ENCODE measurements at places on chromosomes 3 and 15. TPM values are rescaled to one million over a fixed set of nuclear protein-coding genes. Genes with fewer than 3 reads are reported as not detected.
A peak's percentile ranks its signal among the peaks of the same experiment; 100 is the strongest.

DNA sequence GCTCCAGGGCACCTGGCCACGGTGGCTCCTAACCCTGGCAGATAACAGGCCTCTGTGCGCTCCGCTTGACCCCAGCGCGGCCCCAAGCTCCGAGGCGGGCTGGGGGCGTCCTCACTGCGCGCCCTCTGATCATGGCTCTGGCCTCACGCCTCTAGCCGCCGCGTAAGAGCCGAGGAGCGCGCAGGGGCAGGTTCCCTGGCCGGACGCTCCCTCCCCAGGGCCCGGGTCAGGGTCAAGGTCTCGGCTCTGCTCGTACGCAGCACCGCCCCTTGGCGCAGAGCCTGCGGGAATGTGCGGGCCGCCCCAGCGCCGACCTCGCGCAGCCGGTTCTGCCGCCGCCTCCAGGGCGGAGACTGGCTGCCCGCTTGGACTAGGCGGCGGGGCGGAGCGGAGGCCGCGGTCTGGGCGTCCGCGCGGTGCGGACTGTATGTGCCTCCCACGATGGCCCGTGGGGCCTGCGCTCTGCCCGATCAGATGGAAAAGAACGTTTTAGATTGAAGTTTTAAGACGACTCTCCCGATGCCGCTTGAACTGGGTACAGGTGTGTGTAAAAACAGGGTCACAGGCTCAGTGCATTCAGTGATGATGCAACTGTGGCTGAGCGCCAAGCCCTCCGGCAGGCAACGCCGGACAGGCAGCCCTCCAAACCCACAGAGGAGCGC, 40.8 kb downstream of the CHST14 start:
- H3K27ac ChIP-seq = no peak overlapping the region
- H3K4me1 ChIP-seq = peaks cover 31% of the 10 kb centered on the region
- H3K36me3 ChIP-seq = no peaks in the 10 kb centered on the region
- no peak for DNase-seq
- H3K4me3 ChIP-seq = peak overlapping the region; percentile 57
- no peaks in the 10 kb centered on the region for H3K27me3 ChIP-seq

DNA sequence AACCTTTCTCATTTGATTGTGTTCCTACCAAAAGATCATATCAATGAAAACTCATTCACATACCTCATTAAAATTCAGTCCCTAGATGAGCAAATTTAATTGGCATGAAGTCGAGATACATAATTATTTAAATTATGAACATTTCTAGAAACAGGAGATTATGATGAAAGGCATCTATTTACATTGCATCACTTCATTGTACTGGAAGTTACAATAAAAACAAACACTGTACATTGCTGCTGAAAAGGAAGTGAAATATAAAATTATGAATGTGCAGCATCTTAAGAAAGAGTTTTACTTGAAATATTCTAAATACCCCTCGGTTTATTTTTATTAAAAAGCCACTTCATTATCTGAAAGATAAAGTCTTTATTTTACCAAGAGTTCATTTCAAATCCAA, 163.4 kb upstream of the ZNF385D start:
- no peaks in the 10 kb centered on the region for H3K27me3 ChIP-seq
- no peak overlapping the region for H3K4me3 ChIP-seq
- H3K27ac ChIP-seq = no peak overlapping the region
- H3K4me1 ChIP-seq = no peaks in the 10 kb centered on the region

The ECT2 gene
- total RNA-seq = 6.4 TPM

- peaks cover 6% of the 10 kb centered on the region for H3K4me1 ChIP-seq
- H3K4me3 ChIP-seq = no peak overlapping the region
- H3K27me3 ChIP-seq = no peaks in the 10 kb centered on the region
- H3K27ac ChIP-seq = no peak overlapping the region
These were observed 80.0 kb downstream of the SQOR start for GRCh38 chr15:45714590-45715488.

DNA sequence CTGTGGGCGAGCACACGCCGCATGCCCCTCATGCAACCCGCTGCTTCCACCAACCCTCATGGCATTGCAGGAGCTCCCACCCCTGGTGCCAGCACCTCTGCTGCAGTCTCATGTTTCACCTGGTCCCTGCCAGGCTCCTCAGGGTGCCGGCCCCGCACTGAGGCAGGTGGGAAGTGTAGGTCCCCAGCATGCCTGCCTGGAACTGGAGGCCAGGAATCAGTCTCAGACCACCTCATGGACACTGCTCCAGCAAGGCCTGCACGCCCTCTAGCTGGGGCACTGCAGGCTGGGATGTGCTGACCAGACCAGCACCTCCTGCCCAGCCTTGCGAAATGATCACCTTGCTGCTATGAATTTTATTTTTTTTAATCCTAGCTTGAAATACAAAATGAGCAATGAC, 39.1 kb downstream of the OCA2 start:
- no peaks in the 10 kb centered on the region for H3K27me3 ChIP-seq
- H3K4me1 ChIP-seq = no peaks in the 10 kb centered on the region
- no peaks in the 10 kb centered on the region for H3K36me3 ChIP-seq

DNA sequence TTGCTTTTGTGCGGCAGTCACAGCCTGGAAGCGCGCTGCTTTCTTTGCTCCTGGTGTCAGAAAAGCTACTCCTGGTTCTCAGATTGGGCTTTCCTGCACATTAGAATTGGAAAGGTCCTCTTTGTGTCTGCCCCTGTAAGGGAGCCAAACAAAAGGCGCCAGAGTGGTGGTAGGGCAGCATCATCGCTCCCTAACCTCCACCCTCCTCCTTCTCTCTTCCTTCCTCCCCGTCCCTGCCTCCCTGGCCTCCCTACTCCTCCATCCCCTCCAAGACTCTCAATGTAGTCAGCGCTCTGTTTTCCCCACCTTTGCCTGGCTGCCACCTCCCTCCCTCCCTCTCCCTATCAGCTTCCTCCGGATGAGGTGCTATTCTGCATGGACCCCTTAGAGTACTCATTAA, 65.3 kb downstream of the SH3GL3 start:
- DNase-seq = no peak
- H3K27me3 ChIP-seq = no peaks in the 10 kb centered on the region
- H3K27ac ChIP-seq = no peak overlapping the region
- H3K4me3 ChIP-seq = no peak overlapping the region
- no peaks in the 10 kb centered on the region for H3K4me1 ChIP-seq

- no peaks in the 10 kb centered on the region for H3K27me3 ChIP-seq
- no peak for DNase-seq
- H3K27ac ChIP-seq = no peak overlapping the region
- H3K4me3 ChIP-seq = no peak overlapping the region
These were observed 42.9 kb upstream of the ARPP21 start for GRCh38 chr3:35596335-35596995.

- no peak overlapping the region for H3K4me3 ChIP-seq
- no peaks in the 10 kb centered on the region for H3K27me3 ChIP-seq
- no peak overlapping the region for H3K27ac ChIP-seq
- DNase-seq = peak; percentile 79
- no peaks in the 10 kb centered on the region for H3K4me1 ChIP-seq
These were observed 58.4 kb upstream of the ABHD17C start for GRCh38 chr15:80636675-80637074.

GRCh38 chr3:197298945-197299854, 788 bp upstream of the DLG1 start:
- H3K4me1 ChIP-seq = peaks cover 19% of the 10 kb centered on the region
- H3K36me3 ChIP-seq = no peaks in the 10 kb centered on the region
- peak overlapping the region; percentile 95 for H3K27ac ChIP-seq
- no peak for DNase-seq
- peak overlapping the region; percentile 96 for H3K4me3 ChIP-seq
- no peaks in the 10 kb centered on the region for H3K27me3 ChIP-seq

DNA sequence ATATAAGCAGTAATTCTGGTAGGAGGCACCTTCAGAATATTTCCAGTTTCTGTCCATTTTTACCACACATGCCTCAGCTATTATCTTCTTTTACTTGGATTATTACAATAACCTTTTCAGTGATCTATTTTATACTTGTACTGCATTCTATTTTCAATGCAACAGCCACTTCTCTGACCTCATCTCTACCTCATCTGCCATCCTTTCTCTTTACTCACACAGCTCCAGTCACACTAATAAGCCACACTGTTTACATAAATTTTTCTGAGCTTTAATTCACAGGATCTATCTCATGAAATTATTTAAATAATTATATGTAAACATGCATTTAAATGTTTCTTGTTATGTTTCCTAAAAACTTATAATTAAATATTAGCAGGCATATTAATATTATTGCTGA, 47.3 kb upstream of the BCHE start:
- no peak overlapping the region for H3K27ac ChIP-seq
- DNase-seq = no peak

The TERC gene
- total RNA-seq = 204 TPM

DNA sequence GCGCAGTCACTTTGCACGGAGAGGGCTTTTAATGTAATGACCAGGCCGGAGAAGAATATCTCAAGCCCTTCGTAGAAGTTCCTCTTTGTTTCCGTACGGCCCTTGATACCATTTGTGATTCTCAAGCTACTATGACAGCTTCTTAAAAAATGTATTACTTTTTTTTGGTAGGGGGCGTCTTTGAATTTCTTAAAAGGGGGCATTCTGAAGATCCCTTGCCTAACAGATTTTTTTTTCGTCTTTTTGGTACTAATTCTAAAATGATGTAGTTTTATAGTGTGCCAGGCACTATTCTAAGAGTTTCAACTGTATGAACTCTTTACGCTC, 614.0 kb downstream of the MCTP2 start:
- peak overlapping the region; percentile 15 for H3K27ac ChIP-seq
- no peak for DNase-seq
- no peaks in the 10 kb centered on the region for H3K36me3 ChIP-seq
- no peaks in the 10 kb centered on the region for H3K4me1 ChIP-seq
- H3K27me3 ChIP-seq = no peaks in the 10 kb centered on the region
- H3K4me3 ChIP-seq = peak overlapping the region; percentile 34

The SH2D7 gene
- total RNA-seq = not detected

The CLRN1 gene
- total RNA-seq = not detected

The FANCD2OS gene
- not detected for total RNA-seq

DNA sequence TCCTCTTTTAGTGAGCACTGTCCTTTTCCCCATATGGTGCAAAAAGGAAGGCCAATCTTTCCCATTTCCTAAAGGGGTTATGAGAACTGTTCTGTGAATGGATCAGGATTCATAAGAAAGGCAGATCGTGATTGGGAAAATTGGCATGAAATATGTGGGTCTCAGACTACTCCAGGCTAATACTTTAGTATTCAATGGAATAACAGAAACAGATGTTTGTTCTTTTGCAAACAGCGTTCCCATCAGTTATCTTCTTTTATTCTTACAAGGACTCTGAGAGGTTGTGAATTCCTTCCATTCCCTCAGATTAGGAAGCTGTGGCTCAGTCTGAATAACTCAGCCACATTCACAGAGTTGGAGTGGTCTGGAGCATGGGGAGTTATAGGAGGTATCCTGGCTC, 51.3 kb upstream of the MTMR10 start:
- H3K36me3 ChIP-seq = no peaks in the 10 kb centered on the region
- H3K4me3 ChIP-seq = no peak overlapping the region
- H3K27ac ChIP-seq = no peak overlapping the region
- no peak for DNase-seq
- H3K27me3 ChIP-seq = no peaks in the 10 kb centered on the region

GRCh38 chr15:82916161-82916952, 36.2 kb downstream of the HOMER2 start:
- DNase-seq = no peak
- no peaks in the 10 kb centered on the region for H3K4me1 ChIP-seq
- no peaks in the 10 kb centered on the region for H3K27me3 ChIP-seq
- no peaks in the 10 kb centered on the region for H3K36me3 ChIP-seq

The CACNA2D3 gene
- total RNA-seq = 17.2 TPM

Data from vagina (tissue), 2 donors.